ENCODE measurements at places on chromosomes 12 and 14.

- DNase-seq: no peak
These were observed 37.3 kb upstream of the EML1 start for GRCh38 chr14:99755629-99756603.

GRCh38 chr14:69571449-69572029, 3.1 kb downstream of the CCDC177 start:
- no peak for DNase-seq

DNA sequence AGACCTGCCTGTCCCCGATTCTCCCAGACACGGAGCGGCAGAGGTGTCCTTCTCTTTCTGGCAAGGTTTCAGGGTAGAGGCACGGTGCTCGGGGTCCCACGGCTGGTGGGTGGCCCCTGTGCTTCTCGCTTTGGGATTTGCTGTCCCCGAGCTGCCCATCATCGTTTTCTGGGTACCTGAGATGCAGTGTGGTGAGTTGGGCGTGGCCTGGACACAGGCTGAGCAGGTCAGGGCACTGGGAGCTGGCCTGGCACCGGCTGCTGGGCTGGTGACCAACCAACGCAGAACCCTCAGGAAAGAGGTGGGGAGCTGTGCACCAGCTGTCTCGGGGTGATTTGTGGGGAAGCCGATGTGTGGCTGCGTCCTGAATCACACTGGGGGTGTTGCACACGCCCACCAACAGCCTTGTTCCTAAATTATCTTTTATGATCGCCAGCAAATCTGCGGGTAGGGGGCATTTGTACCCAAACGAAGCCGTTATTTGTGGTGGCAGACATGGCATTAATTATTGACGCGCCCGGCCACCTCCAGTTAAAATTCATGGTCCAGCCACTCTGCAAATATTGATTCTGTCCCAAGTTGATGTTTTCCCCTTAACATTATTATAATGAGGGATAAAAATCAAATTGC, 61.0 kb downstream of the KIF26A start:
- DNase-seq: no peak

GRCh38 chr12:124073356-124074035, 100.5 kb downstream of the ZNF664 start:
- no peak for DNase-seq

- DNase-seq: no peak
These were observed 70.1 kb downstream of the NKX2-1 start for GRCh38 chr14:36449903-36450302.

- no peak for DNase-seq
These were observed 35.4 kb downstream of the DLK1 start for GRCh38 chr14:100762089-100762515.

GRCh38 chr14:79569072-79569471, 642.2 kb downstream of the DIO2 start:
- no peak for DNase-seq

GRCh38 chr12:17030338-17030737, 424.4 kb upstream of the LMO3 start:
- no peak for DNase-seq

DNA sequence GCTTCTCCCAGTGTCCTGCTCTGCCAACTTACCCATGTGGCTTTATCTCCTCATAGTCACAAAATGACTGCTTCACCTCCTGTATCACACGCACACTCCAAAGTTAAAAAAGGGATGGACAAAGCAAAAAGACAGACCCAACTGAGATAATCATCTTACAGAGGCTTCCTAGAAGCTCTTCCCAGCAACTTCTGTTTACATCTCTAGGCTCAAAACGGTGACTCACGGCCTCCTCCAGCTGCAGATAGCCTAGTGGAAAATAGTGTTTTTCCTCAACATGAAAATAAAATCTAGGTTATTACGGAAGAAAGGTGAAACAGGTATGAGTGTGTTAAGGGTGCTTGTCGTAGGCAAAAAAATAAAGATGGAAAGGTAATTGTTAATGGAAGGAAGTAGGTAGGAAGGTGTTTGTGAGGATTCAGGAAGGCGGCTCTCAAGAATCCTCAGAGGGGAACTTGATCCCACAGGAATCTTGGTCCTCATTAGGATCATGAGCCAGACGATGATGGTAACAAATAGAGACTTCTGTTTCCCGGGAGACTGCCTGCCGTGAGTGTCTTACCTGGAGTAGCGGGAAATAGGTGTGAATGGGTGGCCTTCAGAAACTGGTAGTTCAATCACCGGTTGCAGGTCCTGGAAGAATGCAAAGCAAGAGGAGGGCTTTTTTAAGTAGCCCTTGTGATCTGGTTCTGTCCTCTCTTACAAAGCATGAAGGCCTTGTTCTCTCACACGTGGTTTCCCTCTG, 487.5 kb upstream of the TMEM132C start:
- DNase-seq: no peak

DNA sequence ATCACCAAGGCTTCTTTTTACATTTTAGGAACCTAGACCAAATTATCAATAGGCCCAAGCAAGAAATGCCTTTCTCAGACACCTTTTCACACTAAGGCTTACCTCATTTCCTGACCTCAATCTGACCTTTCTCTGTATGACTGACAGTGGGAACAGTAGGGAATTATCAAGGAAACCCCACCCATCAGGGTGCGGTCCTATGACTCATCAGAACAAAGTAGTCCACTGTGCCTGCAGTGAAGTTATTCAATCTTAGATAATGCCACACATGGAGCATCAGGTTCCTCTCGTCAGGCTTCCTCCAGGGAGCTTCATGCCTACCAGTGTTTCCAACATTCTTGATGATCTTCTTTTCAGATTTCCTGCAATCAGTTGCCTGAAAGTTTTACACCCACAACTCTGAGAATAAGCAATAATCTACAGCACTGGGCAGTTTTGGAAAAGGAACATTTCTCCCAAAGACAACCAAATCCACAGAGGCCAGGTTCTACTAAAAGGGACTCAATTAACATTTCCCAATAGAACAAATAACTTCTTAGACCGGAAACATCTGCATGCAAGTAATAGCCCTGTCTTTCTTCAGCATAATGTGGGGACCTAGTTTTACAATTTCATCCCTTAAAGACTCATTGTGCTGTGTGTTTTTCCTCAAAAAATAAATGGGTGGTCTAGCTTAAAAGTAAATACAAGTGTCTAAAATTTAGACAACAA, 35.9 kb upstream of the TMTC2 start:
- DNase-seq: no peak

GRCh38 chr12:6458281-6459003, 6.6 kb downstream of the TAPBPL start:
- peak; percentile 73 for DNase-seq

- DNase-seq: peak; percentile 76
These were observed 723 bp downstream of the NFATC4 start for GRCh38 chr14:24368562-24369252.

DNA sequence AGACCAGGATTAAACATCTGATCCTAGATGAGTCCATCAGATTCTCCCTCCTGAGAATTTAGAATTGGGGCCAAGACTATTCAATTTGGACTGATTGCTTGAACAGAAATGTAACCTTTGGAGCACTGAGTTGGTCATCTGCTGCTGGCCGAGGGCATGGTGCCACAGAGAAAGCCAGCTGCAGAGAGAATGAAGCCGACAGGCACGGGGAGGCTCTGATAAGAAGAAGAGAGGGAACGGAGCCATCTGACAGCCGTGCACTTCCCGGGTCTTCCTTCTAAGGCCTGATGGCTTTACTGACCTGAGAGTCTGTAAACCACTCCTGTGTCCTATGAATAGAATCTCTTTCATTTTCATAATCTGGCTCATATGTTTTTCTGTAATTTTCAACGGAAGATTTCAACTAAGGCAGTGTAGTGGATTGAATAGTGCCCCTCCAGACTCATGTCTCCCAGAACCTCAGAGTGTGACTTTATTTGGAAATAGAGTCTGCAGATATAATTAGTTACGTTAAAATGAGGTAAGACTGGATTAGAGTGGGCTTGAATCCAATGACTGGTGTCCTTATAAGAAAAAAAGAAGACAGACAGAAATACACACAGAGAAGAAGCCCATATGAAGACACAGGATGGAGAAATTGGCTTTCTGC, 39.1 kb upstream of the FRS2 start:
- DNase-seq: no peak

DNA sequence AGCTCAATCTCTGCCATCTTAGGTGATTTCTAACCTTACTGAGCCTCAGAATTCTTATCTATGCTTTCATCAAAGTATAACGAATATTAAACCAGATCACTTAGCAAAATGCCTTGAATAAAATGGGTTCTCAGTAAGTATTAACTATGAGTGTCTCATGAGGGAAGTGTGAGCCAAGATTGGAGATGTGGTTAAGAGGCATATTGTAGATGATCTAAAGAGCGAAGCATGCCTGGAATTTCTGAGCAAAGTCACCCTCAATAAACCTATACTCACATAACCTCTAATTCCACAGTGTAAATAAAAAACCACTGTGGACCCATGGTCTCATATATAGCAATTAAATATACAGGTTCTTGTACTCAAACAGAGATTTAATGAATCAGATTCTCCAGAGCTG, 193.1 kb upstream of the FSCB start:
- DNase-seq: no peak
